ENCODE measurements at places on chromosomes 12 and 14. TPM values are rescaled to one million over a fixed set of nuclear protein-coding genes. Genes with fewer than 3 reads are reported as not detected.

FAM90A1 gene
- total RNA-seq = not detected

PYGL gene
- total RNA-seq = not detected

ENTPD5 gene
- total RNA-seq = 9.7 TPM

SLCO1B1 gene
- not detected for total RNA-seq

OLR1 gene
- total RNA-seq = not detected

SPIC gene
- not detected for total RNA-seq

HOXC12 gene
- total RNA-seq = not detected

SIX6 gene
- not detected for total RNA-seq

ERBB3 gene
- 1.3 TPM for total RNA-seq

CMA1 gene
- not detected for total RNA-seq

VPS33A gene
- 29.7 TPM for total RNA-seq

PARPBP gene
- 28.4 TPM for total RNA-seq

SLC7A7 gene
- 0.25 TPM for total RNA-seq

OTOGL gene
- total RNA-seq = not detected

CACNA2D4 gene
- 12.9 TPM for total RNA-seq

BDKRB1 gene
- total RNA-seq = not detected

APPL2 gene
- total RNA-seq = 24.6 TPM

RPL41 gene
- 3,940 TPM for total RNA-seq

ITPK1 gene
- 71.0 TPM for total RNA-seq

FLVCR2 gene
- total RNA-seq = 6.2 TPM

HEATR5A gene
- 9.6 TPM for total RNA-seq

CCDC197 gene
- total RNA-seq = not detected

POTEM gene
- not detected for total RNA-seq

KRT6C gene
- not detected for total RNA-seq

NINJ2 gene
- 6.7 TPM for total RNA-seq

TPH2 gene
- not detected for total RNA-seq

IRAK3 gene
- total RNA-seq = 0.89 TPM

ACRBP gene
- total RNA-seq = 1.6 TPM

SLC17A8 gene
- not detected for total RNA-seq

REC8 gene
- total RNA-seq = 61.0 TPM

ATP2B1 gene
- total RNA-seq = 26.6 TPM

RPGRIP1 gene
- total RNA-seq = not detected

ADCY4 gene
- total RNA-seq = 5.3 TPM

SMCO2 gene
- 0.22 TPM for total RNA-seq

CISTR gene
- total RNA-seq = not detected

SCN8A gene
- total RNA-seq = 0.52 TPM

LRCOL1 gene
- not detected for total RNA-seq

RERG gene
- 0.17 TPM for total RNA-seq

PITPNM2 gene
- 21.8 TPM for total RNA-seq

NRXN3 gene
- not detected for total RNA-seq

HCAR1 gene
- total RNA-seq = 0.37 TPM

SSPN gene
- not detected for total RNA-seq

NEMP1 gene
- total RNA-seq = 50.2 TPM

KRT3 gene
- not detected for total RNA-seq

ACSM4 gene
- not detected for total RNA-seq

PTHLH gene
- not detected for total RNA-seq

NKX2-1 gene
- total RNA-seq = not detected

FAM181A gene
- not detected for total RNA-seq

Measured in activated CD4-positive, alpha-beta T cell treated with anti-CD3 and anti-CD28 coated beads, Interleukin-2, amount 10 ng/mL, durations not matched to agents 7 days and 5 days (primary cell).